ENCODE measurements at places on chromosomes 3 and 15. TPM values are rescaled to one million over a fixed set of nuclear protein-coding genes. Genes with fewer than 3 reads are reported as not detected.

The GRAMD2A gene
- total RNA-seq = not detected

GRCh38 chr3:188084752-188085583 is 69.0 kb upstream of the LPP start:
- H3K4me1 ChIP-seq = no peaks in the 10 kb centered on the region
- no peak overlapping the region for H3K4me3 ChIP-seq
- DNase-seq = no peak
- H3K27ac ChIP-seq = no peak overlapping the region

GRCh38 chr3:64289622-64290021 is 64.4 kb upstream of the PRICKLE2 start:
- DNase-seq = no peak
- no peaks in the 10 kb centered on the region for H3K27me3 ChIP-seq
- H3K36me3 ChIP-seq = no peaks in the 10 kb centered on the region

The GALNT15 gene
- total RNA-seq = not detected

- no peaks in the 10 kb centered on the region for H3K4me1 ChIP-seq
- DNase-seq = no peak
- no peak overlapping the region for H3K4me3 ChIP-seq
- H3K27me3 ChIP-seq = no peaks in the 10 kb centered on the region
These were observed 145.0 kb downstream of the ADAM10 start for GRCh38 chr15:58604455-58604923.

DNA sequence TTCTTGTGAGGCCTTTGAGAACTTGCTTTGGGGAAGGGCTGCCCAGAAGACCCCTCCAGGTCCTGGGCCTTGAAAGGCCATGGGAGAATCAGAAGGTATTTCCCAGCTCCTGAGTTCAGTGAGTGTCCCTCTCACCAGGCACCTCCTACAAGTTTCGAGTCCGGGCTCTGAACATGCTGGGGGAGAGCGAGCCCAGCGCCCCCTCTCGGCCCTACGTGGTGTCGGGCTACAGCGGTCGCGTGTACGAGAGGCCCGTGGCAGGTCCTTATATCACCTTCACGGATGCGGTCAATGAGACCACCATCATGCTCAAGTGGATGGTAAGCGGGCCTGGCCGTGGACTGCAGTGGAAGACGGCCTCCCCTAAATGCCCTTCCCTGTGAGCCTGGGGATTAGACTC is 68.3 kb downstream of the BOC start:
- DNase-seq = no peak
- no peak overlapping the region for H3K4me3 ChIP-seq
- H3K27me3 ChIP-seq = no peaks in the 10 kb centered on the region
- no peaks in the 10 kb centered on the region for H3K4me1 ChIP-seq

DNA sequence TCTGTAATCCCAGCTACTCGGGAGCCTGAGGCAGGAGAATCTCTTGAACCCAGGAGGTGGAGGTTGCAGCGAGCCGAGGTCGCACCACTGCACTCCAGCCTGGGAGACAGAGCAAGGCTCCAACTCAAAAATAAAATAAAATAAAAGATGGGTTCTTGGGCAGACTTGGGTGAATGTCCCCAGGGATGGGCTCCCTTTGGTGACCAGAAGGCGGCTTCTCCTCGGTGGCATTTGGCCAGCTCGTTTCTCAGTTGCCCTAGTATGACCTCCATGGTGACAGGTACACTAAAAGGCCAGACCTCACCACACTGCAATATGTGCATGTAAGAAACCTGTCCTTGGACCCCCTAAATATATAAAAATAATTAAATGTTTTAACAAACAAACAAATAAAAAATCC is 76.0 kb upstream of the SNRPA1 start:
- H3K36me3 ChIP-seq = no peaks in the 10 kb centered on the region
- no peaks in the 10 kb centered on the region for H3K27me3 ChIP-seq
- no peaks in the 10 kb centered on the region for H3K4me1 ChIP-seq
- H3K4me3 ChIP-seq = no peak overlapping the region
- no peak for DNase-seq

The CPB1 gene
- total RNA-seq = not detected

The PLSCR2 gene
- not detected for total RNA-seq

DNA sequence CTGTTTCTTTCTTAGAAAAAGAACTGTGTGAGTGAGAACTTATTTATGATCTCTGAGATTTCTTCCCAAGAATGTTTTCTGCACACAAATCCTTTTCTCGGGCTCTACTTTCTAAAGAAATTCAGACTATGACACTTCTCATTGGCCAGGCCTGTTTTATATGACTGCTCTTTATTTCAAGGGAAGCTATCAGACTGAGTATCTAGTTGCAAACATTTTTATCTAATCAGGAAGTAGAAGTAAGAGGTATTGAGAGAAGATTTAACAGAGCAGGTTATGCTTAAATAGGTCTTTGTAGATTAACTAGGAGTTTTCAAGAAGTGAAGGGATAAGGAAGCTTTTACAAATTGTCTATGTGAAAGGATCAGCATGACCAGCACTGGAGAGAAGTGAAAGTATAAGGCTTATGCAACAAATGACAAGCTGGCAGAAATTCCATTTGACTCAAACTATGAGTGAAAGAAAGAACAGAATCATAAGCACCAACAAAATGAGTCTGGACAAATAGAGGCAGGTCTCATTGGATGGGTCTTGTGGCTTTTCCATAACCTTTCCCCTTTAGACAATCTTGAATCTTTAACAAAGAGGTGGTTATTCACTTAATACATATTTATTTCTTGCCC is 71.9 kb upstream of the CHL1 start:
- no peaks in the 10 kb centered on the region for H3K4me1 ChIP-seq
- no peak for DNase-seq
- no peaks in the 10 kb centered on the region for H3K27me3 ChIP-seq
- no peak overlapping the region for H3K4me3 ChIP-seq

GRCh38 chr3:127487196-127487595 is 103.3 kb downstream of the TPRA1 start:
- no peak for DNase-seq
- H3K27me3 ChIP-seq = no peaks in the 10 kb centered on the region
- no peaks in the 10 kb centered on the region for H3K4me1 ChIP-seq
- no peak overlapping the region for H3K4me3 ChIP-seq
- no peaks in the 10 kb centered on the region for H3K36me3 ChIP-seq

The TPRG1 gene
- 3.3 TPM for total RNA-seq

The TUSC7 gene
- total RNA-seq = not detected

DNA sequence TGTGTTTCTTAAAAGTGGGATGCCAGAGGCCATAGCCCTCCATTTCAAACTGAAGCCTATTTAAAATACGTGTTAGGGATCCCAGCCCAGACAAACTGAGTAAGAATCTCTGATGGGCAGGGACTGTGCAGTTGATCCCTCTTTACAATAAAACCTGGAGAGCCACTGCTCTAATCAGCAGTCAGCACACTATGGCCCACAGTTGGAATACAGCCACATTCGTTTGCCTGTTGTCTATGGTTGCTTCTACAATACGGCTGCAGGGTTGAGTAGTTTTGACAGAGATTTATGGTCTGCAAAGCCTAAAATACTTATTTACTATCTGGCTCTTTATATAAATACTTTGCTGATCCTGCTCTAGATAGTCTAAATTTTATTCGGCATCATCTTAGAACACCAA is 32.4 kb downstream of the TJP1 start:
- H3K4me1 ChIP-seq = no peaks in the 10 kb centered on the region
- H3K4me3 ChIP-seq = no peak overlapping the region
- no peak overlapping the region for H3K27ac ChIP-seq
- no peak for DNase-seq

The CP gene
- not detected for total RNA-seq

DNA sequence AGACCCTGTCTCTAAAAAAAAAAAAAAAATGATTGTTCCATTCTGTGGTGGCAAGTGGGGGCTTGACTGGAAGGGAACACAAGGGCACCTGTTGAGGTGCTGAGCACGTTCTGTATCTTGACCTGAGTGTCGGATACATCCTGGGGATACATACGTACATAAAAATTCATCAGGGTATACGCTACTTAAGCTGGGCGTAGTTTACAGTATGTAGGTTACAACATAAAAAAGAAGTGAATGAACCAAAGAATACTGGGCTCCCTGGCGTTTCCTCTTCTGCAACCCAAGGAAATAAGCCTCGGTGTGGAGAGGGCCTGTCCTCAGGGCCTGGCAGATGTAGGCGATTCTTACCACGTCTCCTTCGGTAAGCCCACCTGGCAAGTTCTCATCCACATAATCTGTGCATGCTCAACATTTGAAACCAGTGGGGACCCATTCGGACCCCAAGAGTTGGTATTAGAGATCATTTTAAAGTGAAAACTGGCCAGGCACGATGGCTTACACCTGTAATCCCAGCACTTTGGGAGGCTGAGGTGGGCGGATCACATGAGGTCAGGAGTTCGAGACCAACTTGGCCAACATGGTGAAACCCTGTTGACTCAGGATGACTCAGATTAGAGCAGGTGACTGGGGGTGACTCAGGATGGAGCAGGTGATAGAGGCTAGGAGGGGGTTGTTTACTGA is 5.1 kb upstream of the MUC20 start:
- DNase-seq = no peak
- H3K27ac ChIP-seq = no peak overlapping the region
- no peak overlapping the region for H3K4me3 ChIP-seq
- H3K27me3 ChIP-seq = no peaks in the 10 kb centered on the region
- no peaks in the 10 kb centered on the region for H3K36me3 ChIP-seq

- H3K27ac ChIP-seq = no peak overlapping the region
- no peaks in the 10 kb centered on the region for H3K4me1 ChIP-seq
- no peak for DNase-seq
- no peak overlapping the region for H3K4me3 ChIP-seq
These were observed 7.8 kb upstream of the ICE2 start for GRCh38 chr15:60486742-60487141.

- no peaks in the 10 kb centered on the region for H3K27me3 ChIP-seq
- no peak for DNase-seq
- H3K27ac ChIP-seq = no peak overlapping the region
- no peaks in the 10 kb centered on the region for H3K36me3 ChIP-seq
- no peak overlapping the region for H3K4me3 ChIP-seq
These were observed 232.8 kb upstream of the NR2F2 start for GRCh38 chr15:96097661-96098060.

DNA sequence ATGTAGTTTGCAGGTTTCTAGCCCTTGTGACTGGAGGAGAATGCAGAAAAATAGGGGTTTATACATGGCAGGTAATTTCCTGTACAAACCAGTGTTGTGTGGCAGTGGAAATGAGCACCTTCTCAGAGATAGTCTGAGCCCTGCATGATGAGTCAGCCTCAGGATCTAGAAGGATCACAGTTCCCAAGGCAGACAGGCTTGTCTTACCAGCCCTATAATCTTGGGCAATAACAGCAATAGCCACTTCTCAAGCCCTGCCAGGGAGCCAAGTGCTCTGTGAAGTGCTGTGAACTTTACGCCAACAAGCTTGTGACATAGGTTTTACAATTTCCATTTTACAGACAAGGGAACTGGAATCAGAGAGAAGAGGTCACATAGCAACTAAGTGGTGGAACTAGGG is 89.4 kb downstream of the CD47 start:
- H3K4me3 ChIP-seq = no peak overlapping the region
- no peak for DNase-seq
- H3K36me3 ChIP-seq = no peaks in the 10 kb centered on the region
- no peak overlapping the region for H3K27ac ChIP-seq
- H3K27me3 ChIP-seq = no peaks in the 10 kb centered on the region
- H3K4me1 ChIP-seq = no peaks in the 10 kb centered on the region

GRCh38 chr15:78102741-78103140 is 10.4 kb downstream of the SH2D7 start:
- H3K27me3 ChIP-seq = no peaks in the 10 kb centered on the region
- H3K27ac ChIP-seq = no peak overlapping the region
- DNase-seq = no peak
- peaks cover 33% of the 10 kb centered on the region for H3K4me1 ChIP-seq
- no peak overlapping the region for H3K4me3 ChIP-seq
- H3K36me3 ChIP-seq = no peaks in the 10 kb centered on the region

DNA sequence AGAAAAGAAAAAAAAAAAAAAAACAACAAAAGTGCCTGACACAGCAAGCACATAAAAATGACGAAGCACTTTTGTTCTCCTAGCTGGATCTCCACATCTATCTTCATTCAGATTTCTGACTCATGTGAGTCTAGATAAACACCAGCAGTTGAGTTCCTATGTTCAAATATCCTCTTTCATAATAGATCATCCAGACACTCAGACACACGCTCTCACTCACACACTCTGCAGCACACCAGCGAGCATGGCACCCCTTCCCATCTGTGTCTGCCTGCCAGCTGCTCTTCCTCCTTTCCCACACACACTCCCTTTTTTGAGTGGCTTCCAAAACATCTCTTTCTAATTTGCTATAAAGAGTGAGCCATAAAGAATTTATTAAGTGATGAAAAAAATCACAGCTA is 19.8 kb upstream of the CELF6 start:
- H3K4me1 ChIP-seq = no peaks in the 10 kb centered on the region
- H3K27ac ChIP-seq = no peak overlapping the region
- H3K4me3 ChIP-seq = no peak overlapping the region
- H3K36me3 ChIP-seq = peaks cover 35% of the 10 kb centered on the region
- H3K27me3 ChIP-seq = no peaks in the 10 kb centered on the region

The UNC13C gene
- total RNA-seq = not detected

The TMEM158 gene
- not detected for total RNA-seq

DNA sequence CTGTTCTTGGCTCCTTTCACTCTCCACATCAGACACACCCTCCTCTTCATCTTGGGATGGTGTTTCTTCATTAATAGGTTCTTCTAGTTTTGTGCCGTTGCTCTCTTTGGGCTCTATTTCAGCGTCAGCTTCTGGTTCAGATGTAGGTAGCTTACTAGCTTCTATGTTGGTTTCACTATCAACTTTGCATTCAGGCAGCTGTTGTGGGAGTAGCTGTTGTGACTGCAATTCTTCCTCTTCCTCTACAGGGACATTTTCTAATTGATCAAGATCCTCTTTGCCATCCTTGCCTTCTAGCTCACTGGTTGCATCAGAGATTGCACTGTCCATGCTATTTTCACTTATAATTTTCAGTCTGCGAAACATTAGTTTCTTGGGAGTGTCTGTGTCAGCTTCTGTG is 80.1 kb downstream of the SETD2 start:
- H3K4me1 ChIP-seq = no peaks in the 10 kb centered on the region
- H3K4me3 ChIP-seq = no peak overlapping the region
- no peaks in the 10 kb centered on the region for H3K27me3 ChIP-seq

DNA sequence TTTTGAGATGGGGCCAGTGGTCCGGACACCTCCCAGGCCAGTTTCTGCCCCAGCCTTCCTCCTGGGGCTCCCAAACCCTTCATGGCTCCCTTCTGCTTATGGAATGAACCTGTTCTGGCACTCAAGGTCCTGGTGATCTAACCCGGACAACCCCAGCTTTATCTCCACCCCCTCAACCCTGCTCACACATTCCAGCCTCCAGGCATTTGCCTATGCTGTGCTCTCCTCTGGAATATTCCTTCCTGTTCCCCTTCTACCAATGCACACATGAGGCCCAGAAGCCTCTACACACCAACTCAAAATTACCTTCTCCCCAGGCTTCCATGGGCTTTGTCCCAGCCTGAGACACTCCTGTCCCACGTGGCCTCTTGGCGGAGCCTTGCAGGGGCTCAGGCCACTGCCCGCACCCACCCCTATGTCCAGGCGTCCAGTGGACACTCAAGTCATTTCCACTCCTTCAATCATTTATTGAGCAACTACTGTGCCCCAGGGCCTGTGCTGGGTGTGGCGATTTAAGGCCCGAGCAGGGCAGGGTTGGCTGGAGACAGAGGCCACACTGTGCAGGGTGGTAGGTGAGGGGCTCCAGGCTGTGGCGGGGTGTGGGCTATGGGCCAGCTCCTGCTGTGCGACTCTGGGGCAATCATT is 18.8 kb downstream of the PLXND1 start:
- no peak overlapping the region for H3K27ac ChIP-seq
- H3K27me3 ChIP-seq = no peaks in the 10 kb centered on the region
- H3K36me3 ChIP-seq = no peaks in the 10 kb centered on the region
- no peak overlapping the region for H3K4me3 ChIP-seq
- no peak for DNase-seq

GRCh38 chr3:29731050-29731449 is 450.2 kb downstream of the RBMS3 start:
- no peak for DNase-seq
- H3K27me3 ChIP-seq = no peaks in the 10 kb centered on the region
- no peaks in the 10 kb centered on the region for H3K36me3 ChIP-seq
- H3K27ac ChIP-seq = no peak overlapping the region
- no peaks in the 10 kb centered on the region for H3K4me1 ChIP-seq

All from naive thymus-derived CD4-positive, alpha-beta T cell (primary cell).